ENCODE measurements at places on chromosomes 12 and 14.

DNA sequence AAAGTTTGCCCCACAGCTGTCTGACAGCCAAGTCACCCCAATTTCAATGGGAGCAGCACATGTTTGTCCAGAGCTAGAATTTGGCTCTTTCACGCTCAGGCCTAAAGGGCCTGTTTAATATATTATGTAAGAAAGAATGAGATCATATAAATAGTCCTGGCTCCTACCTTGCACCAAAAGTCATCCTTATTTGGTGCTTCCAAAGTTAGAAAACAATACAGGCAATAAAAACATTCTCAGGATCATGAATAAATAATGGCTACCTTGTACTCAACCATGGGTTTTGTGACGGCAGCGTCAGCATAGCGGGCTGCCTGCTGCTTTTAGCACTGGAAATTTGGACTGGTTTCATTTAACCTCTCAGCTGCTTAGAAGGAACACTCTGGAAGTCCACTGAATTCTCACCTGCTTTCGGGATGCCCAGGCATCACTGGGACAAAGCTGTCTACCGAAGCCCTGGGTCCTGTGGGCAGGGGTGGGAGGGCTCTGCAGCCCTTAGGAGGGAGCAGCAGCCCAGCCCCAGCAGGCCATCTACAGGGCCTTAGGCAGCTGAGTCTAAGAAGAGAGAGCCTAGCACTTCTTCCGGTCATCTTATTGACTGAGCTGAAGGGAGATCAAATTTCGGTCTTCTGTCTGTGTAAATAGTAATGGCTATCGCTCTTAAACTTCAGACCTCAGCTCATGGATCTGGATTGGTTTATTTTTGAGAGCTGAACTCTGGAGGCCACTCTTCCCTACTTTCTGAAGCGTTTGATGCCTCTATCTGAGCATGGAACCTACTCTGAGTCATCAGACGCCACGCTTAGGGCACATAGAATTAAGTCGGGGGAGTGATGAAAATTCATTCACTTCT lies 106.5 kb downstream of the SAMD4A start:
- DNase-seq = no peak

DNA sequence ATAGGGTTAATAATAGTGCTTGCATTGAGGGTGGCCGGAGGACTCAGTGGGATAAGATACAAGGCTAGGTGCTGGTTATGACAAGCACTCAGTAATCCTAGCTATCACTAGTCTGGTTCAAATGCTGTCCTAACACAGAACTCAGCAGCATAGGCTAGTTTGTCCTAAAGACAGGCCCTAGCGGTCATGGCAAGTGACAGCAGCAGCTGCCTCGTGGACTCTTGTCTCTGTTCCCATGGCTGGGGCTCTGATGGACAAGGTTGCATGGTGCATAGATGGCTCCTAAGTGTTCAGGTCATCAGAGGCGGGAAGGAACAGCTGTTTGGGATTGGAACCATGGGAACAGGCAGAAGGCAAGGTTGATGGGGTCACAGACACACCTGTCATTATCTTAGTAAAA lies 42.4 kb upstream of the IGF1 start:
- no peak for DNase-seq

DNA sequence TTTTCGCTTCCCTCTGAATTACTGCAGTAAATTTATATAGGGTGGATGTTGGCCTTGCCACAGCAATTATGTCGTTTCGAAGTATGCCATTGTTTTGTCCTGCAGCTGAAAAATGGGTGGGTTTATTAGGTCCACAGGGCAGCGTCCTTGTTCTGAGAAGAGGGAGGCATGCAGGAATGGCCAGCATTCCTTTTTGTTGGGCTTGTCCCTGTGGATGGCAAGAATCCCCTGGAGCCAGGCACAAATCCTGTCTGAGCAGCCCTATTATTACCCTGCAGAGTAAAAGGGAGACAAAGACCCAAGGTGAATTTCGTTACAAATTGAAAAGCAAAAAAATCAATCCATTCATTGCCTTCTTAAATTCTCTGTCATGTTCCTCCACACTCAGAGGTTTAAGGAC lies 88.1 kb downstream of the CHST11 start:
- DNase-seq = no peak

DNA sequence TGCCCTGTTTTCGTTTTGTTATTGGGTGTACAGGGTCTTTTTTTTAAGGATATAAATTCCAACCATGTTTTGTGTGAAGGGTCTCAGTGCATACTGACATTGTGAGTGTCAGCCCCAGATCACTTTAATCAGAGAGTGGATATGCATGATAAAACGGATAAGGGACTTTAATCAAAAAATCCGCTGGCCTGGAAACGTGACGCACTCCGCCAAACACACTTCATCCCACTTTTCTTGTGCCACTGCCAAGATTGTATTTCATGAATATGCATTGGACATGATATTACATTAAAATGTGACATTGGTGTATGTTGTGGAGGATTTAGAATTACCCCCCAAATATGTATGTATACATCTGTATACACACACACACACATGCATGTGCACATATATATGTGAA lies 273.1 kb downstream of the VRK1 start:
- no peak for DNase-seq

DNA sequence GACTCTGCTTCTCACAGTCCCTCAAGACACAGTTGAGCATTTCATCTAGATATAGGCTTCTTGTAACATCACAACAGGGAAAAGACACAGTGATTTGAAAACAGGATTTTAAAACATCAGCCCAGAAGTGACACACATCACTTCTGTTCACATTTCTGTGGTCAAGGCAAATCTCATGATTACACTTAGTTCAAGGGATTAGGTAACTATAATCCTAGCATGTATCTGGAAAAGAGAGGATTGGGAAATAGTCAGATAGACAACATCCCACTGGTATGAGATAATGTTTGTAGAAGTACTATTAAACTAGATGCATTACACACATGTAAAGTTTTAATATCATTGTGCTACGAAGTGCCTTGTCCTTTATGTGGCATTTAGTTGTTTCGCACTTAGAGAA lies 252.6 kb upstream of the PRKD1 start:
- DNase-seq = no peak

DNA sequence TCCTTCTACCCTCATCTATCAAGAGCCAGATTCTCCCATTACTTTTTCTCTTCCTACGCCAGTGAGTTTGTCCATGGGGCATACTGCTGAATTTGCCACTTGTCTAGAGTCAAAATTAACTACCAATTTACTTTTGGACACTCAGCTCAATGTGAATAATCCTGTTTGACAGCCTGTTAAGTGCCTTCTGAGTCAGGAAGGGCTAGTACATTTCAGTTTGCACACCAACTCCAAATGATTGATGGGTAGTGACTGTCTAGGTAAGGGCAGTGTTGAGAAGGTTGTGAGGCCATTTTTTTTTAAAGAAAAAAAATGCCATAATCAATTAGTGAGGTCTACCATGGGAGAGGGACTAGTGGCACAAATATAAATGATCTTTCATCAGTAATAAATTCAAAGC lies 21.8 kb upstream of the TRIM9 start:
- no peak for DNase-seq

- peak; percentile 16 for DNase-seq
These were observed 45.4 kb downstream of the AEBP2 start for GRCh38 chr12:19484738-19485137.

GRCh38 chr12:129717438-129717837 lies 186.4 kb downstream of the TMEM132D start:
- DNase-seq = no peak

DNA sequence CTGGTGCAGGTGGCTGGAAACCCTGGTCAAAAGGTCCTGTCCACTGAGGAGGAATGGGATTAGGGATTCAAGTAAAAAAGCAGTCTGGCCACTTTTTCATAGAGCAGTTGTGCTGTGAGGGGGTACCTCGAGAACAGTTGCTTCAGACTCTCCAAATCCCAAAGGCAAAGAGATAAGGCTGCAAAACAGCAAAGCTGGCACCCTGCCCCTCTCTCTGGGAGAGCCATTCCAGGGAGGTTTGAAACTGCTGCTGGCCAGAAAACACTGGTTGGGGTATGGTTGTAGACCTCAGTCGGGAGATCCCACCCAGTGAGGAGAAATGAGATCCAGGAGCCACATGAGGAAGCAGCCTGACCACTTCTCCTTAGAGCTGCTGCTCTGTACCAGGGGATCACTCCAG lies 137.3 kb downstream of the CEP83 start:
- no peak for DNase-seq

All from thymus (tissue), 14 donors.